ENCODE measurements at places on chromosomes 7 and 10.

DNA sequence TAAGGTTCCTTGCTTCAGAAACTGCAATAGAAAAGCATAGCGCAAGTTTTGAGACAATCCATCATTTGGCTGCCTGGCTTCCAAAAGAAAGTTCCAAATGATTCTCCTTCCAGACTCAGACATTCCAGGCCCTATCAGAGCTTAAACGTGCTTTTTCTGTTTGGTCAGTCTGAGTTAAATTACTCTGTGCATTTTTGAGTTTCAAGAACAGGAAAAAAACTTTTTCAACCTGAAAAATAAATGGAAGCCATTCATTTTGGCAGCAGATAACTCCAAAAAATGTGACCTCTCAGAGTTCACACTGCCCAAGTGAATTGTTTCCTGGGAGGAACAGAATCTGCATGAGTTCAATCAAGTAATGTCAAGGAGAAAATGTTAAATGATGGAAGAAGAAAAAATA lies 354.2 kb downstream of the CXCL12 start:
- no peak for DNase-seq

DNA sequence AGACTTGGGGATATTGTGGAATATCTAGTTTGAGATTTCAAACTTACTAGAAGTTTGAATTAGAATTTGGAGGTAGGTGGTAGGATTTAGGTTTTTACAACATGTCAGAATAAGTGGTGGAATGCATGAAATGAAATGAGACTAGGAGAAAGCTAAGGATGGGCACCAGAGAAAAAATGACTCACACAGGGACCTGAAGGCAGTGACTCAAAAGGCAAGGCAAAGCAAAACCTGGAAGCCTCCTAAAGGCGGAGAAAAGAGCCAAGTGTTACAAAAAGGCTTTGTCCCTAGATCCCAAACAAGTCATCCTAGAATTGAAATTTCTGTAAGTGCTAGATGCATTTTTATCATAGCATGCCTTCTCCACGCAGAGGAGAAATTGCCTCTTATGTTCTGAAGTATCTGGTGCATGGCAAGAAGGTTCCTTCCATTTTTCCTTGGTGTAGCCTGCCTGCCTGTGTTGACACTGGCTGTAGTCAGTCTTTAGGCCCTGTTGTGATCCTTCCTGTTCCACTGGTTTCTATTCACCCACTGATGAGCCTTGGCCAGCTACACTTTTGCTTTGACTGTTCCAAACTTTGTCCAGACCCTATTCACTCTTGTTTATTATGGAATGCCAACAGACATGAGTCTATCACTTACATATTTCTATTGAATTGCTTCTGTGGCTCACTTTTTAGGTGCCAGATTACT lies 109.3 kb downstream of the ETV1 start:
- DNase-seq, result no peak

- no peak for DNase-seq
Observed at GRCh38 chr10:117565068-117565467, 22.5 kb downstream of the EMX2 start.

GRCh38 chr7:112874909-112875308 lies 84.7 kb upstream of the TMEM168 start:
- DNase-seq, result no peak

DNA sequence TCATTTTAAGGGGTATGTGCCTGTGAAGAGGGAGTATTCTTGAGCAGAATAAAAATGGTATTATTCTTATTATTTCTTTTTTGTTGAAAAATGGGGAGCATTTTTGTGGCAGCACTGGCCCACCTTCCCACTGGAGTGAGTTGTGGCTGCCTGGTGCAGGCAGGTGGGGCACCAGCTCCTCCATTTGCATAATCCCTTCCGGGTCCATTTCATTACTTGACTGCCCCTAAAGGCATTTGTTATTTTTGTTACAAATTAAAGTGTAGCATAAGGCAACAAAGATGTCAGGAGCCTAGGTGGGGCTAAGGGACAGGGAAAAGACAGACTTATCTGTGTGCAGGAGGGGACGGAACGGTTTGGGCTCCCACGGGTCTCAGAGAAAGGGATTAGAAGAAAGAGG lies 26.8 kb downstream of the GOLGA7B start:
- no peak for DNase-seq

- DNase-seq, result no peak
Observed at GRCh38 chr7:71145906-71146901, 14.3 kb downstream of the GALNT17 start.

- DNase-seq, result no peak
Observed at GRCh38 chr7:39530971-39531370, 35.2 kb upstream of the YAE1 start.

- DNase-seq, result no peak
Observed at GRCh38 chr7:135755351-135755753, 6.7 kb upstream of the FAM180A start.

- DNase-seq, result peak; percentile 82
Observed at GRCh38 chr7:28062197-28062991, 118.2 kb downstream of the JAZF1 start.

DNA sequence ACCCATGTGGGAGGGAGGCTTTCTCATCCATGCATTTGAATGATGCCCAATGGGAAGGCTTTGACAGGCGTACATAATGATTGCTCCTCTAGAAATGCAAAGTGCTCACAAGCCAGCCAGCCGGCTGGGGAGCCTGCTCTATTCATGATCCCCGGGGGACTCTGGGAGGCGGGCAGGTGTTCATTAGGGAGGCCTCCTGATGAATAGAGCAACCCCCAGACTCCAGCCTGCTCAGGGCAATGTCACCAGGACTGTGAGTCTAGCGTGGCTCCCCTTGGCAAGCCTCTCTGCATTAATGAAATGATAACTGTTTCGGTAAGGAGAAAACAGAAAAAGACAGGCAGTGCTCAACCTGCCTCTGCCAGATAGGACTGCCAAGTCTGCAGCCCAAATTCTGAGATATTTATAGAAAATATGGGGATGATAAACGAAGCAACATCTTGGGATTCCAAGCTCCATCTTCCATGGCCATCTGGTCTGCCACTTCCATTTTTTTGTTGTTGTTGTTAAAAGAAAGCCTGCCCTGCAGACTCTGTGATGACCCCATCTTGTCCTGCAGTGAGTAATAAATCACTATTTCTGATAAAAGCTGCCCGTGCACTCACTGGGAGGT lies 236.4 kb downstream of the PRPF18 start:
- no peak for DNase-seq

DNA sequence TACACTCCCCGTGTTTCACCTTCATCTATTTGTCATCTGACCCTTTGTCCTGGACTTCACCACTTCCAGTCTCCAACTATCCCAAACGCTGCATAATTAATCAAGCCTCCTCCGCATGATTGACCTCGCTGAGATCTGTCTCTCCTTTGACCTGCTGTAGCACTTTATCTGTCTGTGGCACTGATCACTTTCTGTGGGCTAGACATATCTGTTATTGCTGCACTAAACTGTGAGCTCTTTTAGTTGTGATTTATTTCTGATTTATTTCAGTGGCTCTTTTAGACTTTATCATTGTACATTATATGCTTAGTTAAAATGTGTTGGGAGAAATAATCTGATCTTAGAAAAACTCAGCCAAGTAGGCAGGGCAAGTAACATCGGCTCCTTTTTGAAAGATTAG lies 91.9 kb upstream of the GATA3 start:
- DNase-seq, result no peak

All from choroid plexus epithelial cell (primary cell).